Activated T-cell treated with anti-CD3 and anti-CD28 coated beads, Interleukin-2, amount 50 U/mL, for 24 hours (primary cell): ENCODE measurements at places on chromosomes 5 and 9.

DNA sequence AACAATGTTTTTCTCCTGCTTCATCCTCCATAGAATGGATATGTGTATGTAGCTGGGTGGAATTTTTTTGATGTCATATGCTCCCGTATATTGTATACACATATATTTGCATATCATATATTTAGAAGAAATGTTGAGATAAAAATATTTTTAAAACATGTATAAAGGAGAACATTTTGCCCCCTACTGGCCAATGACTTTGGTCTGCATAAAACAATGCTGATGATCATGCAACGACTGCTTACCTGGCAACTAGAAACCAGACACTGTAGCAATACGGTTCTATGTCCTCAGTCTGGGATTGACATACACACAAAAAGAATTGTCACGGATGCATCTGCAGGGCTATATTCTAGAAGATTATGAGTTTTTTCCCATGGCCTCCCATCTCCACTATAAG lies 503.6 kb downstream of the ELAVL2 start:
- H3K27me3 ChIP-seq, result no peaks in the 10 kb centered on the region
- no peaks in the 10 kb centered on the region for H3K4me1 ChIP-seq
- no peak for DNase-seq
- no peaks in the 10 kb centered on the region for H3K36me3 ChIP-seq
- H3K27ac ChIP-seq, result no peak overlapping the region
- H3K4me3 ChIP-seq, result no peak overlapping the region

- DNase-seq, result no peak
- no peak overlapping the region for H3K27ac ChIP-seq
- no peaks in the 10 kb centered on the region for H3K4me1 ChIP-seq
- no peaks in the 10 kb centered on the region for H3K36me3 ChIP-seq
Observed at GRCh38 chr5:124660229-124661093, 86.0 kb downstream of the ZNF608 start.

GRCh38 chr5:23318166-23318565 lies 189.2 kb upstream of the PRDM9 start:
- H3K27me3 ChIP-seq, result no peaks in the 10 kb centered on the region
- DNase-seq, result no peak
- H3K36me3 ChIP-seq, result no peaks in the 10 kb centered on the region
- H3K4me1 ChIP-seq, result no peaks in the 10 kb centered on the region
- H3K4me3 ChIP-seq, result no peak overlapping the region

GRCh38 chr9:1875921-1876448 lies 139.2 kb upstream of the SMARCA2 start:
- H3K4me3 ChIP-seq, result peak overlapping the region; percentile 37
- DNase-seq, result peak; percentile 79
- peaks cover 40% of the 10 kb centered on the region for H3K4me1 ChIP-seq

DNA sequence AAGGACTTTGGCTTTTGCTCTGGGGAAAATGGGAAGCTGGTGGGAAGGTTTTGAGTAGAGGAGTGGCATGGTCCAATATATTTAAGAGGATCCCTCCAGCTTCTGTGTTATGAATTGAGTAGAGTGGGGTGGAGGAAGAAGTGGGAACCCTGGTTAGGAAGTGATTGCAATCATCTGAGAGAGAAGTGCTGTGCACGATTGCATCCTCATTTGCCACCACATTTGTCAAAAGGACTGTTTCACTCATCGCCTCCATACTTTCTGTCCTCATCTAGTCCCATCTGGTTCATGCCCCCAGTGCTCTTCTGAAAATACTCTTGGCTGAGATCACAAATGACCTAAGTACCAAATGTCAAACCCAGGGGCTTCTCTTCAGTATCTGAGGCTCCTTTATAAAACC lies 192.1 kb downstream of the RAB3C start:
- H3K4me3 ChIP-seq, result no peak overlapping the region
- H3K4me1 ChIP-seq, result peaks cover 22% of the 10 kb centered on the region
- no peaks in the 10 kb centered on the region for H3K36me3 ChIP-seq

- no peak for DNase-seq
- peaks cover 8% of the 10 kb centered on the region for H3K4me1 ChIP-seq
- peaks cover 13% of the 10 kb centered on the region for H3K27me3 ChIP-seq
- no peak overlapping the region for H3K4me3 ChIP-seq
Observed at GRCh38 chr9:91403665-91404543, 19.7 kb downstream of the NFIL3 start.

DNA sequence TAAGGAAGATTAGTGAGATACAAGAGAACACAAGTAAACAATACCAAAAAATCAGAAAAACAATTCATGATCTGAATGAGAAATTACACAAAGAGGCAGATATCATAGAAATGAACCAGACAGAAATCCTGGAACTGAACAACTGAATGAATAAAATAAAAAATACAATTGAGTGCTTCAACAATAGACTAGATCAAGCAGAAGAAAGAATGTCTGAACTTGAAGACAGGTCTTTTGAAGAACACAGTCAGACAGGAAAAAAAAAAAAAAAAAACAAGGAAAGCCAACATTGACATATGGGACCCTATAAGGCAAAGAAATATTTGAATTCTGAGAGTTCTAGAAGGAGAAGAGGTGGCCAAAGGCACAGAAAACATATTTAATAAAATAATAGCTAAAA lies 115.2 kb downstream of the ZDHHC21 start:
- H3K4me1 ChIP-seq, result no peaks in the 10 kb centered on the region
- peaks cover 10% of the 10 kb centered on the region for H3K27me3 ChIP-seq
- H3K27ac ChIP-seq, result no peak overlapping the region
- H3K4me3 ChIP-seq, result no peak overlapping the region

DNA sequence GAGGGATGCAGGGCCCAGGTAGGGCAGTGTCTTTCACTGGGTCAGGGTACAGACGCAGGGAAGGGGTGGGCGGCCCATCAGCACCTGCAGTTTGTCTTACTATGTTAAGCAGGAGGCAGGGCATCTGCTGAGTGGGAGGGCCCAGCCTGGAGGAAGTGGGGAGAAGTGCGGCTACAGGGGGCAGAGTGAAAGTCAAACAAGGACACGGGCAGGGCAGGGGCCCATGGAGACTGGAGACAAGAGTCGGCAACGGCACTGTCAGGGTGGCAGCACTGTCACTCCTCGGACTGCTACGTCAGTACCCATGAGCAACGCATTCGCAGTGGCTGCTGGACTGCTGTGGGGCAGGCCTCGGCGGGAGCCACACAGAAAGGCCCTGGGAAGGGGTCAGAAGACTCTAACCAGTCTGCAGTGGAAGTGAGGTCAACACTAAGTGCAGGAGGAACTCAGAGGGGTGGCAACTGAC lies 19.7 kb downstream of the CAMSAP1 start:
- peaks cover 80% of the 10 kb centered on the region for H3K4me1 ChIP-seq
- H3K36me3 ChIP-seq, result peaks cover 7% of the 10 kb centered on the region
- no peaks in the 10 kb centered on the region for H3K27me3 ChIP-seq
- peak; percentile 65 for DNase-seq
- H3K27ac ChIP-seq, result peak overlapping the region; percentile 85
- peak overlapping the region; percentile 63 for H3K4me3 ChIP-seq

- H3K4me3 ChIP-seq, result no peak overlapping the region
- no peak for DNase-seq
- no peaks in the 10 kb centered on the region for H3K4me1 ChIP-seq
- no peak overlapping the region for H3K27ac ChIP-seq
Observed at GRCh38 chr5:7473668-7474215, 77.8 kb downstream of the ADCY2 start.

GRCh38 chr9:36037549-36038122 lies 923 bp downstream of the RECK start:
- peak overlapping the region; percentile 85 for H3K4me3 ChIP-seq
- peak overlapping the region; percentile 81 for H3K27ac ChIP-seq
- H3K4me1 ChIP-seq, result peaks cover 43% of the 10 kb centered on the region
- no peaks in the 10 kb centered on the region for H3K27me3 ChIP-seq
